ENCODE measurements at places on chromosomes 12 and 14.

GRCh38 chr12:19411234-19412204, 27.8 kb upstream of the AEBP2 start:
- no peak for DNase-seq

DNA sequence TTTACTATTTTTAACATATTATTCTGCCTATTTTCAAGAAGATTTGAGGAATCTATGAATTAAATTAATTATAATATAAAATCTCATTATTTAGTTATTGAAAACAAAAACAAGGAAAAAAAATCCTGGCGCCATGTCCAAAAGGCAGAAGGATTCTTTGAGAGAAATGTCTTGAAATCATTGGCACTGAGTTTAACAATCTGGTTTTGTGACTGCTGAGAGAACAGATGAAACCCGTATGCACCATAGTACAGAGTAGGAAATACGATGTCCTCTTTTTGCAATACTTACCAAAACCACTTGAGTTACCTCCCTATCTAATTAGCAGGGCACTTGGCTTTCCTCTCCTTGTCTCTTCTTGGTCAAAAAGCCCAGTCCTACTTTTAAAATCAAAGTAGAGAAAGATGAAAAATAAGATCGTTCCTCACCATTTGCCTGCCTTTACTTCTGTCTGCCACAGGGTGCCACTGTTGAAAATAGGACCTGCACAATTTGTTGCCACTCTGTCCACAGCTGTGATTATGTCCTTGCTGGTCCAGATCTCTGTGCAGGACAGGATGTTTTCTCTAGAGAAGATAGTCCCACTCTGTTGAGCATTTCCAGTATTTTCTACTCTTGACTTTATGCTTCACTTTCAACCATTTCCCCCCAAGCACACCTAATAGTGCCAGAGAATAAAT, 179.7 kb downstream of the PDZRN4 start:
- no peak for DNase-seq

DNA sequence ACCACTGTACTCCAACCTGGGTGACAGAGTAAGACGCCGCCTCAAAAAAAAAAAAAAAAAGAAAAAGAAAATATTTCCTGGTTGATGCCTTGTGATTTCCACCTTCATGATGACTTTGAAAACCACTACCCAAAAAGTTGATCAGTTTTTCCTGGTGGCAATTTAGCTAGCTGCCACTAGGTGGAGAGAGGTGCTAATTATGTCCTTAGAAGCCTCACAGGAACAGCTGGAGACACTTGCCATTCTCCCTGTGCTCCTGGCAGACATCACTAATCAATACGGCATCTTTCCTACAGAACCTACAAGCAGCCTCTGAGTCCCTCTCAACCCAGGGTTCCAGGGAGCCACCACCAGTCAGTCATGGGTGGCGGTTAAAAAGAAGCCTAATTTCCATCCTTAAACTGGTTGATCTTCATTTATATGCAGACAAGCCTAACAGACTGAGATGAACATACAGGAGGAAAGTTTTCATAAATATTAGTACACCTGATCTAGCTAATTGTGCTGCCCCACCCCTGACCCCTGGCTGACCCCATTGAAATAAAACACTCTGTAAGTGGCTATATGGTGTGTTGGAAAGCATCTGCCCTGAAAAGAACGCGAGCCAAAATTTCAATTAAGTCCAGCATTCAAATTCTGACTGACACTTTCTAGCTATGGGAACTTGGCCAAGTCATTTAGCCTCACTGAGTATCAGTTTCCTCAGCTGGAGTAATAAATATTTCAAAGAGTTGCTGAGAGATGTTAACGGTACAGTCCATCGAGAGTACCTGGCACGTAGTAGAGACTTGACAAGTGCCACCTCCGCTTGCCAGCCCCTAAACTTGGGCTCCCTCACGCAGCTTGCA, 6.2 kb upstream of the OAS1 start:
- DNase-seq, result peak; percentile 16

- DNase-seq, result no peak
These were observed 9.9 kb downstream of the ISCU start for GRCh38 chr12:108572166-108572790.

- DNase-seq, result no peak
These were observed 58.3 kb upstream of the ANP32D start for GRCh38 chr12:48414021-48414420.

All from RCC 7860 (cell line).